Stimulated activated CD4-positive, alpha-beta T cell treated with anti-CD3 and anti-CD28 coated beads, Interleukin-1b, Interleukin-23, amount 100 ng/mL, for 48 hours (primary cell): ENCODE measurements at places on chromosomes 1 and 21.

DNA sequence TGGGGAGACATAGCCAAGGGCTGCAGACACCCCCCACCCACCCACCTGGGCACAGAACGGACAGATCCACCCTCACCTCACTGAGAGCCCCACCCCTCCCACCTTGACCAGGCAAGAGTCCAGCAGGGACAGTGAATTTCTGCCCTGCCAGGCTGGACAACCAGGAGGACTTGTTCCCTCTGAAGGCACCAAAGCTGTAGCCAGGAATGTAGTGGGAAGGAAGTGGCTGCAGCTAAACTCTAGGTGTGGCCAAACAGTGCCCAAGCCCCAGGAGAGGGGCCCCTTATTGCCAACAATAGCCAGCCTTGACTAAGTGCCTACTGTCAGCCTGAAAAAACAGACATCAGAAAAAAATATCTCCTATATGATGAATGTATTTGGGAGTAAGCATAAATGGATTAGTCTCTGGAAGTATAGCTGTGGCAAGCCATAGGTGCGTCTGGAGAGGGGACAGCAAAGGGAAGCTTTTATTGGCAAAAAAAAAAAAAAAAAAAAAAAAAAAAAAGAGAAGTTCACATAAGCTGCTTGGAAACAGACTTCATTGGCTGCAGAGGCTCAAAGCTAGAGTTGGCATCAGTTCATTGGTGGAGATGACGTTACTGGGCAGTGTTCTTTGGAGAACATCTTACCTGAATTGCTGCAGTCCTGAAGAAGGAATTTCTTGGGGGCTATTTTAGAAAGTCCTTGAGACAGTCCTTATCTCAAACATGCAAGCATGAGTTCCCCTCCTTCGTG lies 64.1 kb upstream of the TMEM51 start:
- no peak for DNase-seq

- no peak for DNase-seq
Measured at GRCh38 chr1:64871256-64871655, 95.1 kb downstream of the JAK1 start.

- no peak for DNase-seq
Measured at GRCh38 chr1:201260648-201261311, 22.5 kb upstream of the PKP1 start.

DNA sequence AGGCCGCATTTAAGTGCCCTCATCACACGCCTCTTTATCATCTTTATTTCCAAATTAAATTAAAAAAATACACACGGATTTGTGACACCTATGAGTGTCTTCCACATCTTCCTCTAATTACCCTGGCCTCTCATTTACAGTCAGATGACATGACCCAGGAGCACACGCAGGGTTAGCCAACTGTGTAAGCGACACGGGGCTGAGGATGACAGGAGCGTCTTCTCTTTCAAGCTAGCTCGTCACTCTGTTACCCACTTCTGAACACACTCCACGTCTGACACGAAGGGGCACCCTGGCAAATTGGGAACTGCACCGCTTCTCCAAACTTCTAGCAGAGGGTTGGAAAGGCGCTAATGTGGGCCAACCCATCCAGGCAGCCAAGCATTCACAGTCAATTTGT lies 112.1 kb downstream of the SMYD2 start:
- no peak for DNase-seq

DNA sequence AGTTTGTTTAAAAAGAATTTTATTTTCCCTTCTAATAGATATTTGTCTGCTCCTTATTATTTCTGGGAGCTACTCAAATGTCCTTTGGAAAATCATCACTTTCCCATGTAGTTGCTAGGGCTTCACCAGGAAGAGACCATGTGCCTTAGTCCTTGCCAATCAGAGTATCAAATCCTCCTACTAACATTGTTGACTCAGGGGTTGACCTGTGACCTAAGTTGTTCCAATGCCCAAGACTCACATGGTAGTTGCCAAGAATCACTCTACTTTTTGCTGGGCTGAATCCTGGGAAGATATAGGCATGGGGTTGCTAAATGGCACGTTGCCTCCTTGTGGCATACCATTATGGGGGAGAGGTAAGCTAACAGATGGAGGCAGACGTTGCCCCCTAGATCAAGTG lies 58.2 kb upstream of the FOXD3 start:
- DNase-seq, result no peak

- DNase-seq, result no peak
Measured at GRCh38 chr1:244675167-244675566, 22.2 kb downstream of the DESI2 start.

DNA sequence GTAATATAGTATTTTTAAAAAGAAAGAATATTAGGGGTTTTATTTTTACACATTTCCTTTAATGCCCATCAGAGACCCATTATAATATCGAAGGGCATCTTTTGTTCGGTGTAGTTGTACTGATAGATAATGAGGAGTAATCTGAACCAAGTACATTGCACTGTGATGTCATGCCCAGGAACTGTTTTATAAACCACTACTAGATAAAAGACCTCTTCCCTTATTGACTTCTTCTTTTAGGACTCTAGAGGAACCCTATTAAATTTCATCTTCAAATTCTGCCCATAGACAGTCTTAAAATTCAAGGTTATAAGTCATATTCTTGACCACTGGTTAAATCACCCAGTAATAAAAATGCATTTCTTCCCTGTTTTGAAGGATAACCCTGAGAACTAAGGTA lies 206.5 kb downstream of the NRIP1 start:
- no peak for DNase-seq

DNA sequence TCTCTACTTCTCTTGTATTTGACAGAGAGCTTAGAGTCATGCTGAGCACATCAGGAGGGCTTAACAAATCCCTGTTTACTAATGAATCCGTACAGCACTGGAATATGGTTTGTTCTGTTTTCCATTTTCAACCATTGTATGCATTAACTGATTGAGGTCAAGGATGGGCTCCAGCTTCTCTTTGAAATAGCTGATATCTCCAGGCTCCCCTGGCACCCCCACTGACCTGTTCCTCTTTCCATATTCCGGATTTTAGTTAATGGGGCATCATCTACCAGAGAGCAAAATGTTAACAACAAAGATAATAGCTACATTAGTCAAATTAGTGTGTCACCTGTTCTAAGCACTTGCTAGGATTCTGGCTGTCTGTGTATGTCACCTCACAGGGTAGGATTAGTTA lies 57.6 kb downstream of the NENF start:
- DNase-seq, result no peak
